ENCODE measurements at places on chromosomes 6 and 20. TPM values are rescaled to one million over a fixed set of nuclear protein-coding genes. Genes with fewer than 3 reads are reported as not detected.

- no peak for DNase-seq
Observed at GRCh38 chr6:9205645-9206044, 770.3 kb upstream of the SLC35B3 start.

DNA sequence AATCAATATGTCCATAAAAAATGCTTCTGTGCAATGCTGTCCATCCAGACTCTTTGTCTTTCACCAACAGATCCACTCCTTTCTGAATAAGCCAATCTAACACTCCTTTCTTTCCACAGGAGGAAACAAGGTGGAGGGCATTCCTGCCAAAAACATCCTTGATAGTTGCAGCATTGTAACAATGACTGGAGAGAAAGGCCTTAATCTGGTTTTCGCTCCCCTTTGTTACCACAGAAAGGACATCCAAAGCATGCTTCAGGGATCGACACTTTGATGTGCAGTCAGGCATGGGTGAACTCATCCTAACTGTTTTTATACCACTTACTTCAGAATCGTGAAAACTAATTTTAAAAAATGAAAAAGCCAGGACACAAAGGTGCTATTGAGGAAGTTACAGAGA is 7.4 kb downstream of the IBTK start:
- DNase-seq = no peak

YIPF3 gene
- total RNA-seq = 127 TPM

RRAGD gene
- total RNA-seq = 1.7 TPM
